ENCODE measurements at places on chromosomes 2 and 18.
A peak's percentile ranks its signal among the peaks of the same experiment; 100 is the strongest.

- no peak for DNase-seq
Observed at GRCh38 chr18:75062297-75062886, 146.5 kb downstream of the PTGR3 start.

DNA sequence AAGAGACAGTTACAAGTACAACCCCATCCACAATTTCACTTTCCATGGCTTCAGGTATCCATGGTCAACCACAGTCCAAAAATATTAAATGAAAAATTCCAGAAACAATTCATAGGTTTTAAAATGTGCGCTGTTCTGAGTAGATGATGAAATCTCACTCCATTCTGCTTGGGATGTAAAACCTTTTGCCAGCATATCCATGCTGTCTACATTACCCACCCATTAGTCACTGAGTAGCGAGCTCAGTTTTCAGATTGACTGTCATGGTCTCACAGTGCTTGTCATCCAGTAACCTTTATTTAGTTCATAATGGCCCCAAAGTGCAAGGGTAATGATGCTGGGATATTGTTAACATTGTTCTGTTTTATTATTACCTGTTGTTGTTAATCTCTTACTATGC lies 40.5 kb downstream of the SMAD4 start:
- no peak for DNase-seq

DNA sequence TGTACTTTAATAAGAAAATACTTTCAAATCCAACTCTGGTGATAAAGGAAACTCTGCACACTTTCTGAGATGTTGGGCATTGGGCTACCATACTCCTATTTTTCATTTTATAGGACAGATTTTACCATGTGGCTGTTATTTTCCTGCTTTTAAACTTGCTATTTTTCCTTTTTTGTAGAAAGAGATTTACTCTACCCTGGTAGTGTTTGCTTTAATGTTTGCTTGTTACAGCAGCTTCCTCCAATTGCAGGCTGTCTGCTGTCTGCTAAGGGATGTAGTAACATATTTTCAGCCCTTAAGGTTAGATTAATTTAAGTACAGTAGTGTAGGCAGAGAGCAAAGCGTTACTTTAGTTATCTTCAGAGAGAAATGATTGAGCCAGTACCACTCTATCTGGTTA lies 38.6 kb downstream of the MARCHF7 start:
- DNase-seq: no peak

GRCh38 chr2:123720760-123721159 lies 304.3 kb upstream of the CNTNAP5 start:
- DNase-seq: no peak

GRCh38 chr2:8258406-8258805 lies 423.4 kb upstream of the ID2 start:
- DNase-seq: no peak

DNA sequence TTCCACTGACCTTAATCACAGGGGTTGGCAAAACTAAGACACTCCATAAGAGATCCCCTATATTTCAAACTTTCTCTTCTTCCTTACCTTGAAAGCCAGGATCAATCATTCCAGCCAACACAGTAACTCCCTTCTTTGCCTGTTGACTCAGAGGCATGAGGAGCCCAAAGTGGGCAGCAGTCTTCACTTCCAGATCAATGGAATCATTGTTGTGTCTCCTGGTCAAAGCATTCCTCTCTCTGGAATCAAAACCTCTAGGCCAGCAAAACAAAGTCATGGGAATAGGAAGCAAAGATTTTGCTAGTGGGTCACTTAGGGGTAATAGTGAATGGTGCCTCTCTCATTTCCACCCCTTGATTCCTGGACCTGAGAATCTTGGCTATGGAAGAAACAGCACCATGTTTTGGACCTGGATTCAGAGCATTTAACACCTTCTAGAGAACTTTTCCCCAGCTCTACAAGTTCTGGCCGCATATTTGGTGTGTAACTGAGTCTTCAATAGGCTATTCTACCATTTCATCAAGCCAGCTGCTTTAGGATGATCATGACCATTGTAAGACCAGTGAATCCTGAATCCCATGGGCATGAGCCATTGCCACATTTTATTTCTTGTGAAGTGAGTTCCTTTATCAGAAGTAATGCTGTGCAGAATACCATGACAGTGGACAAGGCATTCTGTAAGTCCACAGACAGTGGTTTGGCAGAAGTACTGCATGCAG lies 65.7 kb upstream of the SERPINE2 start:
- no peak for DNase-seq

- no peak for DNase-seq
Observed at GRCh38 chr2:189328848-189329245, 112.4 kb upstream of the WDR75 start.

DNA sequence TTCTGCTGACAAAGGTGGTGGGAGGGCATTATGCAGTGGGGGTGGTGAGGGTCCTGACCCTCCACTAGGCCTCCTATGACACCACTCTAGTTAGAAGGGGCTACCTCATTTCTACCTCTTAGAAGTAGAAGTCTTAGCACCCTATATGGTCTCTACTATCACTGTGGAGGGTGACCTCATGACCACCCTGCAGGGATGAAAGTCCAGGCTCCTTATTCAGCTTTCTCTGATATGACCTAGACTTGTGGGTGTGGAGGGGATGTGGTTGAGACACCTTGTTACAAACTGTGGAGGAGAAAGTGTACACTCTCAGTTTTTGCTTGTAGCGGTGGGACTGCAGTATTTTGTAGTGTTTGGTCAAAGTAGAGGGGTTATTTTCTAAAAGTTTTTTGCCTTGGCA lies 18.6 kb downstream of the TMEM182 start:
- no peak for DNase-seq

GRCh38 chr2:26359886-26360473 lies 13.4 kb upstream of the ADGRF3 start:
- DNase-seq: no peak

DNA sequence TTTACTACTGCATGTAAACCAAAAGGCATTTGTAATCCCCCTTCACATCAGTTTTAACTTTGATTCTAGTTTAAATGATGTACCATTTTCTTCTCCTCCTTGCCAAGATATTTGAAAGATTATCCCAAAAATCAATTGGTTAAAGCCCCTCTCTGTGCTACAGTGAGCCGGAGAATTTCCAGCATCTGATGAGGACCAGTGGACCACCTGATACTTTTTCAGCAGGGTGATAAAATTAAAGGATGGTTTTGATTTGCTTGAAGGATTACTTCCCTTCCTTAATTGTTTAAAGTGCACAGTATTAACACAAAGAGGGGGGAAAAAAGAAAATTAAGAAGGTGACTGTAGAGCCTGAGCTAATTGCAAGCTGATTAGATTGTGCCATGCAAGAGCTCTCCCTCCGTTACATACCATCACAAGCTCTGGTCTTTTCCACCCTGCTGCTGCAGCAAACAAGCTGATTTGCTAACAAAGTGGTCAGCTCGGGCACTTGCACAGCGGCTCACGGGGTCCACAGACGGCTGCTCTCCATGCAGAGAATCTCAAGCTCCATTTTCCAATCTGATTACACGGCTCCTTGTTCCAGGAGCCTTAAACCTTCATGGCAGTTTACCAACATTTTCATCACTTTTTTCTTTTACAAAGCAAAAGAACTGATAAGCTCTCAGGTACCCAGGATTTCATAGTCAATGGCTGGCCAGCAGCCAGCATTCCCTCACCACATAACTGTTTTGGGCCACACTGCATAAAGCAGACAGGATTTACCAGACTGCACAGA lies 22.1 kb downstream of the FIGN start:
- no peak for DNase-seq

GRCh38 chr18:22314001-22314400 lies 103.7 kb downstream of the CTAGE1 start:
- no peak for DNase-seq

DNA sequence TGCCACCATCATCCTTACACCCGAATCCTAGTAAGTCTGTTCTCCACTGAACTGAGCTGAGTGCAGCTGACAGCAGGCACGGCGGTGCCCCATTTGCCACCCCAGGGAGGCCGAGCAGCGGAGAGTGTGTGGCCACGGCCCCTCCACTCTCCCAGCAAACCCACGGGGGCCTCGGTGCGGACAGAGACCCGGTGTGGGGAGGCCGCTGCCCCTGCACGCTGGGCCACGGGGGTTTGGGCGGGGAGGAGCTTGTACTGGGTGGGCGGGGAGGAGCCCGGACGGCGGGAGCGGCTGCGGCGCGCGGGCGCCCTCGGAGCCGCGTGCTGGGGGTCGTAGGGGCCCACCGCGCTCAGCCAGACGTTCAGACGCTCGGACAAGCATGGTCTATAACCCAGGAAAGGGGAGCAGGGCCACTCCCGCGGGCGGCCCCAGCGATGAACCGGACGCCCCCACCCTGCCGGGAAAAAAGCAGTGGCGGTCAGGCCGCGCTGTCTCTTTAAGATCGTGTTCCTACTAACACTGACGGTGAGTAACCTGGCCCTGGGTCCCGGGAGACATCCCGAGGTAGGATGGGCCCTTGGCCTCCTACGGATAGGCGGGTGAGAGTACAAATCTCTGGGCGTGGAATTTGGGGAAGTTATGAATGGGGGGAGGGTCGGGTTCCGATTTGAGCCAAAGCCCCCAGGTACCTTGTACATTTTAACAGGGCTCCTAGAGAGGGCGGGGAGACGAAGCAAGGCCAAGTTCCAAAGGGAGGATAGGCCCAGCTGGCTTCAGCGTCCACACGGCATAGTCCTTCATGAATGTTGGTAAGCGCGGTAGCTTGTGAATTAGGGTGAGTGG lies at the start of gene ITPRIPL1:
Gene ITPRIPL1 (plus strand): TSS at position 277 of the 843 bp plus-strand sequence. CDS start 523 bp downstream, at position 800.
- DNase-seq: peak; percentile 46

GRCh38 chr18:62118328-62118727 lies 68.5 kb downstream of the PIGN start:
- no peak for DNase-seq

DNA sequence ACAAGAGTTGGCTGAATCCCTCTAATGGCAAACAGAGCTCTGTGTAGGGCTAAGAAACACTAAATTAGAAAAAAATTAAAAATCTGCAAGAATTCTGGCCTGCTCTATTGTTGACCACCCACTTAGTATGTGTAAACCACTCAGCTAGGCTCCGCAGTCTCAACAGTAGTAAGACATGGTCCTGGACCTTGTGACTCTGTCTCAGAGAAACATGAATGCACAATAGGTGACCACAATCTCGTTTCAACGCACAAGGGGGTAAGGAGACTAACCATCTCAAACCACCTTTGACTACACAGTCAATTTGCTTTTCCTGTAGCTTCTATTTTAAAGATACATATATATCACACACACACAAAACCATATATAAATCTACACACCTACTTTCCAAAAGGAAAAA lies 16.5 kb downstream of the SEPTIN10 start:
- DNase-seq: peak; percentile 71

- no peak for DNase-seq
Observed at GRCh38 chr2:39234754-39235153, 9.0 kb downstream of the CDKL4 start.

All from GM12865 (cell line).